ENCODE measurements at places on chromosomes 4 and X. TPM values are rescaled to one million over a fixed set of nuclear protein-coding genes. Genes with fewer than 3 reads are reported as not detected.

Gene STOX2
- total RNA-seq = 3.4 TPM

Gene LPAR4
- not detected for total RNA-seq

Gene CNGA2
- total RNA-seq = not detected

Gene ABHD18
- total RNA-seq = 5.8 TPM

Gene PDE5A
- total RNA-seq = 134 TPM

Gene MAGEC2
- 0.14 TPM for total RNA-seq

Gene PRDM5
- 17.7 TPM for total RNA-seq

Measured in smooth muscle cell of bladder (primary cell).